ENCODE measurements at places on chromosomes 6 and 20.

DNA sequence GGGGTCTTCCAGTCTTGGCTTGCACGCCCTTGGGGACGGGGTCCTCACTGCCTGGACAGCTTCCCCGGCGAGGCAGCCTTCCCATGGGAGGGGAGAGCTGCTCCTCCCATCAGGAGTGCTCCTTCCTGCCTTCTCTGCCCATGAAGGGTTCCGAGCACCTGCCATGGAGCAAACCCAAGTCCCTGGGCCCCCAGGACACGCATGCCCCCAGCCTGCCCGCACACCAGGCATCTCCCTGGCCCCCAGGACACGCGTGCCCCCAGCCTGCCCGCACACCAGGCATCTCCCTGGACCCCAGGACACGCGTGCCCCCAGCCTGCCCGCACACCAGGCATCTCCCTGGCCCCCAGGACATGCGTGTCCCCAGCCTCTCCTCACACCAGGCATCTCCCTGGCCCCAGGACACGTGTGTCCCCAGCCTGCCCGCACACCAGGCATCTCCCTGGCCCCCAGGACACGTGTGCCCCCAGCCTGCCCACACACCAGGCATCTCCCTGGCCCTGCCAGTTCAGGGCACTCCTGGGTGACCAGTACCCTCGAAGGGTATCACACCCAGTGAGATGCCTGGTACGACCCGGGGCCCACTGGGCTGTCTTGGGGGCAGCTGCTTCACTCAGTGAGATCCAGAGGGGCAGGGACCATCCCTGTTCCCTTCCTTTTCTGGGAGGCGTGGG, 21.7 kb downstream of the COL20A1 start:
- no peak overlapping the region for H3K4me3 ChIP-seq
- H3K27ac ChIP-seq = no peak overlapping the region
- H3K27me3 ChIP-seq = no peaks in the 10 kb centered on the region
- H3K4me1 ChIP-seq = no peaks in the 10 kb centered on the region
- no peaks in the 10 kb centered on the region for H3K36me3 ChIP-seq

DNA sequence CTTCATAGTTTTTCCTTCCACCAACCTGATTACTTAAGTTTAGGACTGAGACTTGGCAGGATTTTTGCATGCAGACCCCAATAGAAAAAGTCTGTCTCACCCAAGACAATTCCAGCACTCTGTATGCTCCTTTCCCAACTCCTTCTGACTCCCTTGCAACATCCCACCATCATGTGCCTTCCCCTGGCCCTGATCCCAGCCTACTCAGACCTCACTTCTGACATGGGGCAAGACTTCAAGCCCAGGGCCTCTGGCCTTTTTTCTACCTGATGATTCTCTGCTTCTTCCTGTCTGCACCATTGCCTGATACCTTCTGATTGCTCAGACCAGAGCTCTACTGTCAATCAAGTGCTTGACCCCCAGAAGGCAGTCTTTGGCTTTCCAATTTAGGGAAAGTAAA, 96.6 kb downstream of the HAO1 start:
- DNase-seq = no peak
- H3K4me1 ChIP-seq = no peaks in the 10 kb centered on the region
- no peak overlapping the region for H3K27ac ChIP-seq
- H3K36me3 ChIP-seq = no peaks in the 10 kb centered on the region
- peaks cover 7% of the 10 kb centered on the region for H3K27me3 ChIP-seq

GRCh38 chr6:56311061-56311460, 63.7 kb upstream of the COL21A1 start:
- H3K4me3 ChIP-seq = no peak overlapping the region
- peaks cover 15% of the 10 kb centered on the region for H3K27me3 ChIP-seq
- H3K36me3 ChIP-seq = no peaks in the 10 kb centered on the region
- H3K27ac ChIP-seq = no peak overlapping the region
- H3K4me1 ChIP-seq = no peaks in the 10 kb centered on the region

- H3K4me1 ChIP-seq = peaks cover 4% of the 10 kb centered on the region
- no peak overlapping the region for H3K27ac ChIP-seq
- no peak for DNase-seq
These were observed 339.2 kb upstream of the JAG1 start for GRCh38 chr20:11012975-11013374.

GRCh38 chr6:85865420-85866369, 223.0 kb upstream of the SYNCRIP start:
- peaks cover 10% of the 10 kb centered on the region for H3K27me3 ChIP-seq
- DNase-seq = no peak
- H3K4me3 ChIP-seq = no peak overlapping the region
- no peaks in the 10 kb centered on the region for H3K36me3 ChIP-seq
- H3K4me1 ChIP-seq = no peaks in the 10 kb centered on the region

GRCh38 chr6:113143206-113143605, 713.9 kb upstream of the MARCKS start:
- H3K4me3 ChIP-seq = no peak overlapping the region
- peaks cover 18% of the 10 kb centered on the region for H3K4me1 ChIP-seq
- no peaks in the 10 kb centered on the region for H3K36me3 ChIP-seq
- DNase-seq = no peak

GRCh38 chr6:66173587-66173986, 466.6 kb upstream of the EYS start:
- no peaks in the 10 kb centered on the region for H3K36me3 ChIP-seq
- no peaks in the 10 kb centered on the region for H3K27me3 ChIP-seq
- H3K27ac ChIP-seq = no peak overlapping the region
- no peak for DNase-seq

DNA sequence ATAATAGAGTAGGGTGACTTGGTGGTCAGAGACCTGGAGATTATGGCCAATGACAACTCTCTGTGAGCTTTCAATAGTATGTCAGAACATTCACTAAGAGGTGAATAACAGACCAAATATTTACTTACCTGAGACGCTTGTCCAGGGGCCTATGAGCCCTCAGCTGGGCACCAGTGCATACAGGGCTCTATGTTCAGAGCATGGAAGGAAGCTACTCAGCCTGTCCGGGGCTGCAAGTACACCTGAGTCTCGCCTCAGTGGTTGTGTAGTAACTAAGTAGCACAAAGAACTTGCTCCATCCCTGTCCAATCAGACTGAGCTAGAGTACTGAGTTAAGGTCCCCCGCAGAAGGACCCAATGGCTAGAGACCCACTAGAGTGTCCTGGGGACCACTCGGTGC, 11.6 kb upstream of the SCGN start:
- DNase-seq = no peak
- H3K27ac ChIP-seq = no peak overlapping the region
- H3K27me3 ChIP-seq = peaks cover 55% of the 10 kb centered on the region
- H3K4me3 ChIP-seq = no peak overlapping the region
- H3K4me1 ChIP-seq = no peaks in the 10 kb centered on the region

DNA sequence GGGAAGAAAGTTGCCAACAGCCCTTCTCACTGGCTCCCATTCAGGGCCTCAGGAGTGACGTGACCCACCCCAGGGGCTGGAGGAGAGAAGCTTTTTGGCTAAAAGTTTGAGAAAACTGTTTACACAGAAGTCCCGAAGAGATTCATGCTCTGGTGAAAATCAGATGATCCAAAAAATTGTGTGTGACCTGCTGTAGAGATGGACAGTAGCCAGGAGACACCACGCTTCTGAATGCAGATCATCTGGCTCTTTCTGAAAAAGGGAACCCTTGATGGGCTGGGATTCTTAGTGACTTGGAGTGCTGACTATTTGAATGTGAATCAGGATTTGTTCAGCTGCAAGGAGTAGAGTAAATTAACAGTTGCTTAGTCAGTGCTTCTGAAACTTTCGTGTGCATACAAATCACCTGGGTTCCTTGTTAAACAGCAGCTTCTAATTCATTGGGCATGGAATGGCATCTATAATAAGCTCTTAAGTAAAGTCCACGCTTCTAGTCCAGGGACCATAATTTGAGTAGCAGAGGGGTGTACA, 265.1 kb downstream of the PREX1 start:
- H3K27me3 ChIP-seq = peaks cover 13% of the 10 kb centered on the region
- H3K4me1 ChIP-seq = no peaks in the 10 kb centered on the region
- no peak overlapping the region for H3K27ac ChIP-seq
- DNase-seq = no peak
- no peak overlapping the region for H3K4me3 ChIP-seq
- no peaks in the 10 kb centered on the region for H3K36me3 ChIP-seq

- peaks cover 11% of the 10 kb centered on the region for H3K4me1 ChIP-seq
- peaks cover 5% of the 10 kb centered on the region for H3K36me3 ChIP-seq
- H3K27me3 ChIP-seq = no peaks in the 10 kb centered on the region
- H3K27ac ChIP-seq = peak overlapping the region; percentile 89
- peak overlapping the region; percentile 89 for H3K4me3 ChIP-seq
- no peak for DNase-seq
These were observed 1.9 kb downstream of the L3MBTL3 start for GRCh38 chr6:130020073-130020906.

- H3K27me3 ChIP-seq = no peaks in the 10 kb centered on the region
- no peak overlapping the region for H3K4me3 ChIP-seq
- no peak for DNase-seq
- peaks cover 58% of the 10 kb centered on the region for H3K4me1 ChIP-seq
- no peaks in the 10 kb centered on the region for H3K36me3 ChIP-seq
These were observed 7.0 kb downstream of the B4GALT5 start for GRCh38 chr20:49706630-49707091.

- H3K36me3 ChIP-seq = no peaks in the 10 kb centered on the region
- H3K27ac ChIP-seq = no peak overlapping the region
- H3K27me3 ChIP-seq = peaks cover 14% of the 10 kb centered on the region
- H3K4me3 ChIP-seq = no peak overlapping the region
- peaks cover 22% of the 10 kb centered on the region for H3K4me1 ChIP-seq
These were observed 32.1 kb downstream of the PREX1 start for GRCh38 chr20:48795732-48796131.

GRCh38 chr6:119727504-119728219, 378.1 kb upstream of the MAN1A1 start:
- no peaks in the 10 kb centered on the region for H3K4me1 ChIP-seq
- H3K36me3 ChIP-seq = no peaks in the 10 kb centered on the region
- peaks cover 23% of the 10 kb centered on the region for H3K27me3 ChIP-seq
- no peak overlapping the region for H3K4me3 ChIP-seq
- no peak overlapping the region for H3K27ac ChIP-seq

DNA sequence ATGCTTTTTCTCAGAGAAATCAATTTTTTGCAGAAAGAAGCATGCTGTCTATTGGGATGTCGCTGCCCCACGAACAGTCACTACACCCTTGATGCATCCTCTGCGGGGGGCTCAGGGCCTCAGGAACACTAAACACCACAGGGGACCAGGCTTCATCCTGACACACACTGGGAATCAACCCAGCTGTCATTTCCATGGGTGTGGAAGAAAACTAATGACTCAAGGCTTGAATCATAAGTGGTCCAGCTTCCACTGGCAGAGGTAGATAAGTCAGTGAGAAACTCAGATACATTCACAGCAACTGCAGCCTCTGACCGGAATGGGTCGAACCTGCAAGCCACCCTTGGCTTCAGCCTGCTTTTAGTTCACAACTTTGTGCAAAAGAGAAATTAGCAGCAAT, 81.3 kb upstream of the SPTLC3 start:
- H3K36me3 ChIP-seq = no peaks in the 10 kb centered on the region
- H3K27ac ChIP-seq = no peak overlapping the region
- peaks cover 26% of the 10 kb centered on the region for H3K4me1 ChIP-seq
- H3K27me3 ChIP-seq = no peaks in the 10 kb centered on the region
- DNase-seq = no peak

DNA sequence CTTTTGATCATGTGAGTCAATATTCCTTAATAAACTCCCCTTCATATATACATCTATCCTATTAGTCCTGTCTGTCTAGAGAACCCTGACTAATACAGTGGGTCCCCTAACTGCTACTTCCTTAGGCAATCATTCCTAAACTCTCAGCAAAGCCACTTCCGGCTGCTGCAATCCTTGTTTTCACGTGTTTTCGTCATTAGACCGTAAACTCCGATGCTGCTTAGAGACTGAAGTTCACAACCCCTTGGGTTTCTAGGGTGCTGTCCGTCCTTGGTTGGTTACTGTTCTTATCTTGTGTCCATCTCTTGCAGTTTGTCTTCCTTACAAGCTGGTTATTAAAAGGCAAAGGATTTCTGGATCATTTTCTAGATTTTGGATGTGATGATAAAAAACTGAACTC, 106.4 kb downstream of the GMPR start:
- DNase-seq = no peak
- H3K4me3 ChIP-seq = no peak overlapping the region
- H3K4me1 ChIP-seq = peaks cover 44% of the 10 kb centered on the region
- H3K36me3 ChIP-seq = peaks cover 2% of the 10 kb centered on the region
- H3K27me3 ChIP-seq = no peaks in the 10 kb centered on the region

DNA sequence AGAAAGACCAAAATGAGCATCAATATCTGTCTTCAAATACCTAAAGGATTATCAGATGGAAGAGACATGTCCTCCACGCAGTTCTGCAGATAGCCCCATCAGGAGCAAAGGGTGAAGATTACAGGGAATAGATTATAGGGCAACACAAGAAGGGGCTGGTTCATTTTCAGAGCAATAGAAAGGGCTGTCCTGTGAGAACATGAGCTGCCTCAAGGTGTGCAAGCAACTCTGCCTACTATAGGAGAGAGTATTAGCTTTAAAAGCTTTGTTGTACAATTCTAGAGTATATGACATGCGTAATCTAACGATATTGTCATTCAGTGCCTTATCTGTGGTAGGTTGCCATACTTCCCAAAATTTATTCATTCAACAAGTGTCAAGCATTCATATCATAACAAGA, 112.7 kb downstream of the NRSN1 start:
- no peak overlapping the region for H3K27ac ChIP-seq
- no peak overlapping the region for H3K4me3 ChIP-seq
- H3K4me1 ChIP-seq = no peaks in the 10 kb centered on the region
- H3K27me3 ChIP-seq = peaks cover 6% of the 10 kb centered on the region
- no peaks in the 10 kb centered on the region for H3K36me3 ChIP-seq
- no peak for DNase-seq

DNA sequence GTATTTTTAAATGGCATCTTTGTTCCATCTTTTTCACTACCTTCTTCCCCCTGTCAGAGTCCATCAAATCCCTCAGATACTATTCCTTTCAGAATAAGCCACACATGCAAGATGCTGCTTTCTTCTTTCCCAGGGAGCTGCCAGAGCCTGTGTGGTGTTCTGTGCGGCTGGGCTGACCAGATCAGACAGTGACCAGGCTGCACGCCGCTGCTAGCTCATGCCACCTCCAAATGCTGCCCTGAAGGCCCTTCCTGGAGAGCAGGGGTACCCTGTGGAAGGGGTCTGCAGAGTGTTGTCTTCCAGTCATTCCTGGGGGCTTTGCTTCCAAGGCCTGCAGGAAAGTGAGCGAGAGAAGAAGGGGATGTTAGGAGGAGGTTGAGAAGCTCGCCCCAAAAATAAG, 179.1 kb upstream of the SUPT3H start:
- no peaks in the 10 kb centered on the region for H3K36me3 ChIP-seq
- peak overlapping the region; percentile 55 for H3K4me3 ChIP-seq
- H3K27me3 ChIP-seq = no peaks in the 10 kb centered on the region

GRCh38 chr20:2654384-2654822, 2.0 kb downstream of the NOP56 start:
- no peak for DNase-seq
- H3K4me3 ChIP-seq = peak overlapping the region; percentile 92
- peaks cover 26% of the 10 kb centered on the region for H3K4me1 ChIP-seq
- peaks cover 39% of the 10 kb centered on the region for H3K36me3 ChIP-seq

- no peak for DNase-seq
- no peak overlapping the region for H3K27ac ChIP-seq
- H3K4me3 ChIP-seq = no peak overlapping the region
- peaks cover 5% of the 10 kb centered on the region for H3K4me1 ChIP-seq
These were observed 5.2 kb downstream of the INSM1 start for GRCh38 chr20:20373091-20373571.

All from chondrocyte (in vitro differentiated cells).